ENCODE measurements at places on chromosomes 12 and 14.

DNA sequence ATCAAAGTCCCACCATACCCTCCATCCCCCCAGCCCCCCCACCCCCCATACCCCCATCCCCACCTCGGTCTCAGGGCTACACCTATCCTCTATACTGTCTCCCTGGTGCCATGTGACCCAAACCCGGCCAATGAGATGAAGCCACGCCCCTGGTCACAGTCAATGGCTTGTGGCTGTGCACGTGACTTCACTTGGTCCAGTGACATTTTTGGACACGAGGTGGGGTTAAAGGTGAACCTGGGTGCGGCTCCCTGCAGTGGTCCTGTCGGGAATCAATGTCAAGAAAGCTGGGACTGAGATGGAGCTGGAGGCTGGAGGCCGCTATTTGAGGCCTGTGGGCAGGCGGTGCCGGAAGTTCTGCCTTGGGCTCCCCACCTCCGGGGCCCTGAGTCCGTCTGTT, 100.7 kb upstream of the MAP1LC3B2 start:
- DNase-seq, result no peak

DNA sequence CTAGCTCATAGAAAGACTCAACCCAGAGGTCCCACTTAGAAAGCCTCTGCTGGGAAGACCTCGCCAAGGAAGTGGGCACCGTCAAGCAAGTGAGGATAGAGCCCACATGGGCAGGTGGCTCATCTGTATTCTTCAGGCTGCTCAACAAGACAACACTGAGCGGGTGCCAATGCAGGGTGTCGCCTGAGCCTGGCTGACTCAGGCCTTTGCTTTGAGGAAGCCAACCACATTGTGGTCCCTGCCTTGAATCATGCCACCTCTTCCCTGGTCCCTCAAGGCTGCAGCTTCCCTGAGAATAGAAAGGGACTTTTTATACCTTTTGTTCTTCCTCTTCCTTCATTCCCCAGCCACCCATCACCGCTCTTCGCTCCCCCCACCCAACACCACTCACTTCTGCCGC, 2.1 kb upstream of the RNASE13 start:
- no peak for DNase-seq

- DNase-seq, result no peak
Measured at GRCh38 chr12:97425380-97425779, 37.2 kb upstream of the RMST start.

DNA sequence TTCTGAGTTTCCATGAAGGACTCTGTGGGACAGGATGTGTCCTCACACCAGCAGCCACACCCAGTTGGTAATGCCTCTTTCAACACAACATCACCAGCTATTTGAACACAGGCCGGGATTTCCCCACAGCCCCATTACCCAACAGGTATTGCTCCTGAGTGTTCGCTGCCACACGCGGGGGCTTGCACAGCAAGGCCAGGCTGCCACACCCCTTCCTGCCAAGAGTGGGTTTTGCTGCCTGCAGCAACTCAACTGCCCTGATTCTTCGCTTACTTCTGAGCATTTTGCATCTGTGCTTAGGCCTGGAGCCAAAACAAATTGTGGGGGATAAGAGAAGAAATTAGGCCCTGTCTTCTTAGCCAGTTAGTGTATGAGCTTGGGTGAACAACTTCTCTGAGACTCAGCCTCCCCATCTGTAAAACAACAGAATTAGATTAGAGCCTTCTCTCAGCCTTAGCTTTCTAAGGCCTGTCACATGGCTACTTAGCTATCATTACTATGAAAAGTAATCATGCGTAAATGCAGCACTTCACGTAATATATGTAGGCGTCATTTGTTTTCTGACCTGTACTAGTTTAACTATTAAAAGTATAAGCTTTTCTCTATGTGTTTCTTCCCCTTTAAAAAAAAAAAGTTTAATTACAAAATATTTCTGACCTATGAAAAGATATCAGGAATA, 20.0 kb downstream of the CKAP4 start:
- no peak for DNase-seq

GRCh38 chr14:64973026-64973442, 898 bp upstream of the RAB15 start:
- no peak for DNase-seq

DNA sequence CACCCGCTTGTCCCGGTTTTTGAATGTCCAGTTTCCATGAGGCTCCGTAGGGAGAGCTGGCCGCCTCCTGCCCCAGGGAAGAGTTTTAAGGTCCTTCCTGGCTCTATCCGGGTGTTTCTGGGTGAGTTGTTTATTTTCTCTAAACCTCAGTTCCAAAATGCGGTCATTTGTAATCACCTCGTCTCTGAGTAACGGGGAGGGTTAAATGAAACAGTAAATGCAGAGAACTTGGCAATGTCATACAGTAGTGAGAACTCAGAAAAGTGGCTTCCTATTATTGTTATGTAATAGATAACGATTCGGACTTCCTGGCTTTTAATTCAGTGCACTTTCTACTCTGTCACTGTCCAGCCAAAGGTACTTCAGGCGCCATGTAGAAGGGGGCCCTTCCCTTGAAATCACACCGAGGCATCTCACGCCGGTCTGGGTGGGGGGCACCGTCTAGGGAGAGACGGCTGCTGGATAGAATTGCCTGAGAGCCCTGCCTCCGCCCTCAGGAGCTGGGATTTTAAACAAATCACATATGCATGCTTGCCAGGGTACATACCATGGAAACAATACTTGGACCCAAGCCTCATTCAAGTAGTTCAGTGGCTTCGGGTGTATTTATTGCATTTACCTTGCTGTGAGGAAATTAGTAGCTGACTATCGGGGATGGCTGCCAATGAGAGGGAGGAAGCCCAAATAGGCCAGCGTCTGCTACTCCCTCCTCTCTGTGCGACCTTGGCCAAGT, 26.4 kb downstream of the NOS1 start:
- no peak for DNase-seq

DNA sequence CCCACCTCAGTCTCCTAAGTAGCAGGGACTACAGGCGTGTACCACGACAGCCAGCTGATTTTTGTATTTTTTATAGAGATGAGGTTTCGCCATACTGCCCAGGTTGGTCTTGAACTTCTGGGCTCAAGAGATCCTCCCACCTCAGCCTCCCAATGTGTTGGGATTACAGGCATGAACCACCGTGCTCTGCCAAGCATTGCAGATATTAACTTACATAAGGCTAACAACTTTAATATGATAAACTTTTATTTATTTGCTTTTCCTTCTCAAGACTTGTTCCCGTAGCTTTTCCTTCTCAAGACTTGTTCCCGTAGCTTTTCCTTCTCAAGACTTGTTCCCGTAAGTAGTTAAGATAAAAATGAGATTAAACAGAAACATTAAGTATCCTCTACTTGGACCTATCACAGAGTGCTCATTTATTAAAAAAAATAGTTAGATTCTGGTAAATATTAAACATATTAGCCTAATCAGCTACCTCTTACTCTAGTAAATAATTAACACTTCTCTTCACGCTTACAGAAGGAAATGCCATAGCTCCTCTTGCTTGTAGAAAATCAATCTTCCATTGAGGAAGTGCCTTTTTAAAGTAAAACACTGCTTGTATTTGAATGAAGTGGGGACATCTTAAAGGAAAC, 157.7 kb upstream of the KITLG start:
- DNase-seq, result no peak

DNA sequence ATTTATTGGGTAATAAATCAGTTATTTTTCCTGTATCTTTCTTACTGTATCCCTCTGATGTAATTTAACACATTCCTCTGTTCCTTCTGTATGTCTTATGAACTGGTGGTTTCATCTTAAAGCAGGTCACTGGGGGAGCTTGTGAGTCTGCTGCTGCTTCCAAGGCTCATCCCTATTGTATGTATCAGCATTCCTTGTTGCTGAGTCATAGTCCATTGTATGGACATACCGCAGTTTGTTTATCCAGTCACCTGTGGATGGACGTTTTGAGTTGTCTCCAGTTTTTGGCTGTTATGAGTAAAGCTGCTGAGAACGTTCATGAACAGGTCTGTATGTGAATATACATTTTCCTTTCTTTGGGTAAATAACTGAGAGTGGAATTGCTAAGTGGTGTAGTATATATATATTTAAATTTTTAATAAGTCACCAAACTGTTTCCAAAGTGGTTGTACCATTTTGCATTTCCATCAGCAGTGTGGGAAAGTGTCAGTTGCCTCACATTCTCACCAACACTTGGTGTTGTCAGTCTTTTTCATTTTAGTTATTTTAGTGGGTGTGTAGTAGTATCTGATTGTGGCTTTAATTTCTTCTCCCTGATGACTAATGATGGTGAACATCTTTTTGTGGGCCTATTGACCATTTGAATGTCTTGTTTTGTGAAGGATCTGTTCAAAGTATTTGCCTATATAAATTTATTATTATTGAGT, 82.7 kb downstream of the BEGAIN start:
- no peak for DNase-seq

GRCh38 chr14:20618271-20618749, 23.2 kb downstream of the OR6S1 start:
- no peak for DNase-seq

GRCh38 chr14:104120281-104120741, 18.1 kb upstream of the KIF26A start:
- no peak for DNase-seq

DNA sequence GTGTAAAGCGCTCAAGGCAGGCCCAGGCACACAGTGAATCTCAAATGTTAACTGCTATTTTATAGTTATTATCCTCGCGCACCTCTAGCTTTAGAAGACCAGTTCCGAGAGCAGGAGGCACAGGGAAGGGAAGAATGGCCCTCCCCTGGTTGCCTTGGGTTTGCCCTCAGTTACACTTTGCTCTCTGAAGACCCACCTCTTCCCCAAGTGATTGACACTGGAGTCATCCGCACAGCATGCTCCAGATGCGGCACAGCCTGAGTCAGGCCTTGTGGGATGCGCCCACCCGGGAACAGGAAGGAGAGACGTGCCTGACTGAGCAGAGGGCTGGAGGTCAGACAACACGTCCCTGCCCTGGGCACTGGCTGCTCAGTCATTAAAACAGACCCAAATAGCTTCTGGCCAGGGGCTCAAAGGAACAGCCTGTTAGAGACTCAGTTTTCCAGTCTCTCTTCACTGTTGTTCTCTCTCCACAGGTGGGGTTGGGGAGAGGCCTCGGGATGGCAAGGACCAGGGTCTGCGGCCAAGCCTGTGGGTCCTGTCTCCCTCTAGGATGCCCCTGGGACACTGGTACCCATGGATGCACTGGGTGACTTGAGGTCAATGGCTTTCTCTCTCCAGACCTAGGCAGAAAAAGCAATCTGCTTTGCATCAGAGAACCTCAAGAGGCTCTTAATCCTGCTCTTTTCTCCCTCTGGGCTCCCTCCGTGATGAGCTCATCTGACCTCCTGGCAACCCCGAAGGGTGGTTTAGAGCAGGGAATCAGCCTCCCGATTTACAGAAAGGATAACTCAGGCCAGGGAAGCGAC, 13.6 kb upstream of the MLXIP start:
- DNase-seq, result peak; percentile 76

DNA sequence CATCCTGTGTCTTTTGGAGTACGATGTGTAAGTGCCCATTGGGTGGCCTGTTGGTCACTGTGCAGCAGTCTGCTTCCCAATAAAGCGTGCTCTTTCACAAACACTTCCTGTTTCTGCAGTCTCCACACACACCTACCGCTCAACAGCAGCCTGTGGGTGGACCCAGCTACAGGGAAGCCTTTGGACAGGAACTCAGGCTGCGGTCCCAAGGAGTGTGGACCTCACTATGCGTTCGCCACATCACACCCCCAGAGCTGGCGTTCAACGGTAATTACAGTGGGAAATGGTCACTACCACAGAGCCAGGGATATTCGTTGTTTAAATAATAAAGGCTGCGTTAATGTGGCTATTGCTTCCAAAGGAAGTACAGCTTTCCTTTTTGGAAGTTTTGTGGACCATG, 16.2 kb downstream of the PSMC1 start:
- no peak for DNase-seq

DNA sequence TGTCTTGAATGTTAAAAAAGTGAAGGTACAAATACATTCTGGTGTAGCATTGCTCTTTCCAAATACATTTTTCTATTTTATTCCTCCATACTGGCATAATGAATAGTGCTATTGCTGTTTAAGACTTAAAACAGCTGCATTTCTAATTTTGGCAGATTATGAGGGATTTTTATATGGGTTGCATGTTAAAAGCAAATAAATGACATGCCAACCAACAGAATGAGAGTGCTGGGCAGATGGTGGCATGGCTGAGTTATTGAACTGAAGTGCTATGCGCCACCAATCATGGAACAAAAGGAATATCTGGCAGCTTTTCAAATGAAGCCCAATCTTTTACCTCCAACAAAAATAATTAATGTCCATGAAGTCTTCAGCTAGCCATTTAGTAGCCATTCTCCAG, 215.0 kb downstream of the PRKD1 start:
- DNase-seq, result no peak

DNA sequence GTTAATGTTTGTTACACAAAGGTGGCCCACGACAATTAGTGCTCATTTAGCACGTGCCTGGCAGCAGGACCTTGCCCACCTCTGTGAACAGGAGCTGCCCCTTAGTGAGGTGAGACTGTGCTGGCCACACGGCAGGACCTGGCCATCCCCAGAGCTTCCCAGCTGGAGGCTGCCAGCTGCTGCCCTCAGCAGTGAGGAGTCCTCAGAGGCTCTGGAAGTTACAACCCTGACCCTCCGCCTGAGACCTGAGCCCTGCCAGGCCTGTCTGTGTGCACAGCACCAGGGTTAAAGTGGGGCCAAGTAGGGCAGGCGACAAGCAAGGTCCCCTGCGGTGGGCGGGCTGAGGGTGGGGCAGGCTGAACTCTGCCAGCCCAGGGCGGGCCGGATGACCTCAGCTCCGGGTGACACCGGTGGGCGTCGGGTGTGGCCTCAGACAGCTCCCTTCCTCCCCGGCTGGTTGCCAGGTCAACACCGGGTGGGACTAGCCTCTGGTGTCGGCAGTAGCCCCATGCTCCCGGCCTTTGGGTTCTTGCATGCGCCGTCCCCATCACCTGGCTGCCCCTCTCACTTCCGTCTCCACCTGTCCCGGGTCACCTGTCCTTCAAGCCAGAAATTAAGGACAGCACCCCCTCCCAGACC, 9.2 kb upstream of the LBHD2 start:
- no peak for DNase-seq

DNA sequence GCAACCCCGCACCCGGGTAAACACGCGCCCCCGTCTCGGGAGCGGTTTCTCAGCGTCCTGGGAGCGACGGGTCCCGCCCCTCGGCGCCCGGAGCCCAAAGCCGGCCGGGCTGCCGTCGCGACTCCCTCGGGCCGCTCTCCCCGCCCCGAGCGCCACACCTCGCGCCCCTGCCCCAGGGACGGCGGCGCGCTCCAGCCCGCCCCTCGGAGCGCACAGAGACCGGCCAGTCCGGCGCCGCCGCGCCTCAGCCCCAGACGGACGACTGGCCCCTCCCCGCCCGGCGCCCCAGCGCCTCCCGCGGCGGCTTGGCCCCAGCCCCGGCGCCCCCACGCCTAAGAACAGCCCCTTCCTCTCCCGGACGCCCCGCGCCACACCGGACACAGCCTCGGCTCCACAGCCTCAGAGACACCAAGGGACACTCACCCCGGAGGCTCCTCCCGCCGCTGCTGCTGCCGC, 411 bp downstream of the BTBD7 start:
- peak; percentile 77 for DNase-seq
